Right forelimb (tissue), 1 donor: ENCODE measurements at places on chromosomes 1 and 21.

- no peak for DNase-seq
These were observed 132.2 kb downstream of the ADSS2 start for GRCh38 chr1:244319283-244320132.

DNA sequence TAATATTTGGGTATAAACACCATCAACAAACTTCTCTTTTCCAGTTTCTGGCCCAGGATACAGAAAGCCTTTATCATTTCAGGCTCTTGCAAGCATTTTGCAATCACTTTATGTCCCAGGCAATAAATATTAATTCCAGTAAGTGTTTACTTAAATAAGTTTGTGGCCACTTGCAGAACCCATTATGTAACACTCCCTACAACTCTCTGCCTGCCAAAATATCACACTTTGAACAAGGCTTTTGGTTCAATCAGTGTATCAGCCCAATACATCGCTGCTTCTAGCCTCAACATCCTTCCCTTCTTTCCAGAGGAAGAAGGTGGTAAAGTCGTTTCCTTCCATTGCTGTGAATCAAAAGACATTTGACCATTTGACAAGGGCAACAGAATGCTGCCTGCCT is 203.0 kb upstream of the USP25 start:
- DNase-seq = no peak

- no peak for DNase-seq
These were observed 199.1 kb downstream of the DYRK1A start for GRCh38 chr21:37565530-37566223.

- no peak for DNase-seq
These were observed 292.8 kb upstream of the VAMP3 start for GRCh38 chr1:7478142-7478790.

DNA sequence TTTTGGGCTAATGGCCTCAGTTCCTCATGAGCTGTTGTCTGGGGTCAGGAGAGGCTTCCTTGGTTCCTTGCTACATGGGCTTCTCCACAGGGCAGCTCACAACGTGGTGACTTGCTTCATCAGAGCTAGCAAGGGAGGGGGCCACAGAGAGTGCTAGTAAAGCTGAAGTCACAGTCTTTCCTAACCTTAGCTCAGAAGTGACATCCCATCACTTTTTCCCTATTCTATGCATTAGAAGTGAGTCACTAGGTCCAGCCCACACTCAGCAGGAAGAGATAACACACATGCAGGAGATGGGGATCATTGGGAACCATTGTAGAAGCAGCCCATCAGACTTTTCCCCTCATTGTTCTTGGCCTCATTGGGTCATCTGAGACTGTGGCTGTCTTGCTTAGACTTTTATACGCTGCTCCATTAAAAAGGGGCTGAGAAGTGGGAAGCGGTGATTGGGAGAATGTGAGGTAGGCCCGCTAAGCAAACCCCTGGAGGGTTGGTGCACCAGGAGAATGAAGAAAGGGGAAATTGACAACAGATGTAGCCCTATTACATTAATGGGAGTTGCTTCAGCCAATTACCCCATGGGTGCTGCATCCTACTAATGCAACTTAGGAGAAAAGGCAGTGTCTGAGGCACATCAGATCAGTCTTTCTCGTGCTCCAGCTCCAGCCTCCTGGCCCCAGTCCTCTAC is 22.1 kb upstream of the IGSF21 start:
- DNase-seq = no peak

GRCh38 chr1:162740755-162741154 is 49.7 kb upstream of the HSD17B7 start:
- no peak for DNase-seq

DNA sequence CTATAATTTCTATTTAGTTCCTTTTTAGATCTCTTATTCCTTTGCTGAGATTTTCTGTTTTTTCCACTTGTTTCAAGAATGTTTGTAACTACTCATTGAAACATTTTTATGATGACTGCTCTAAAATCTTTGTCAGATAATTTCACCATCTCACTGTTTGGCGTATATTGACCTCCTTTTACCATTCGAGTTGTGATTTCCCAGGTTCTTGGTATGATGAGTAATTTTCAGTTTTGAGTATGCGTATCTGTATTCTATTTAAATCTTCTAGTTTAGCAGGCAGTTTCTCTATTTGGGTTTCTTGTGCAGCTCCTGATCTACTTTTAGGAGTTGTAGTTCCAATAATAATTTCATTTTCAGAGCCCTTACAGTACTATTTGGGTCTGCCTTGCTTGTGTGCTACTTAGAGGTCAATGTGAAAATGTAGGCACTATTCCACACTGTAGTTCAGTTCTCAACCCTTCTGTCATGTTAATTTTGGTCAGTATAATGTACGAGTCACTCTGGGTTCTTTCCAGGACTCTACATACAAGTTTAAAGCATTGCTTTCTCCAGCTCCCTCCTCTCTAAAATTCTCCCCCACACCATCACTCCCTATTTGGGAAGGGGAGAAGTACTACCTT is 115.5 kb downstream of the ACBD6 start:
- no peak for DNase-seq

DNA sequence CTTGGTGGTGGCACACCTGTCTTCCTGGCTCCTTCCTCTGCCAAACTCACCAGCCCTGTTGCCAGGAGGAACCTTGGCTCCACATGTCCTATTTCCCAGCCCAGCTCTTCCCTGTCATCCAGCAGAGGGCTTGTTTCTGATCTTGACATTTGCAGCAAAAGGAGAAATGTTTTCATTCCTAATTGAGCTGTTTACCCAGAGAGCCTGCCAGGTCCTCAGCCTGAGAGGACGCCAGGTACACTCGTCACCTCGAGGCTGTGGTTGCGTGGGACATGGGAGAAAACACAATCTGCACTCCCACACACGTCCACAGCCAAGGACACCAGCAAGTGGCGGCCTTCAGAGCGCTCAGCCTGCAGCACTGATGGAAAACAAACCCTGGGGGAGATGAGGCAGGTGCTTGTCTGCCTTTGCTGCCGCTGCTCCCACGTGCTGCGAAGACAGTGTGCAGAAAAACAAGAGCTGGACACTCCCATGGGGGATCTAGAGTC is 132.8 kb upstream of the CD34 start:
- no peak for DNase-seq

- DNase-seq = no peak
These were observed 20.8 kb downstream of the CTH start for GRCh38 chr1:70431874-70432273.

GRCh38 chr1:60090655-60091054 is 17.1 kb upstream of the C1orf87 start:
- no peak for DNase-seq

DNA sequence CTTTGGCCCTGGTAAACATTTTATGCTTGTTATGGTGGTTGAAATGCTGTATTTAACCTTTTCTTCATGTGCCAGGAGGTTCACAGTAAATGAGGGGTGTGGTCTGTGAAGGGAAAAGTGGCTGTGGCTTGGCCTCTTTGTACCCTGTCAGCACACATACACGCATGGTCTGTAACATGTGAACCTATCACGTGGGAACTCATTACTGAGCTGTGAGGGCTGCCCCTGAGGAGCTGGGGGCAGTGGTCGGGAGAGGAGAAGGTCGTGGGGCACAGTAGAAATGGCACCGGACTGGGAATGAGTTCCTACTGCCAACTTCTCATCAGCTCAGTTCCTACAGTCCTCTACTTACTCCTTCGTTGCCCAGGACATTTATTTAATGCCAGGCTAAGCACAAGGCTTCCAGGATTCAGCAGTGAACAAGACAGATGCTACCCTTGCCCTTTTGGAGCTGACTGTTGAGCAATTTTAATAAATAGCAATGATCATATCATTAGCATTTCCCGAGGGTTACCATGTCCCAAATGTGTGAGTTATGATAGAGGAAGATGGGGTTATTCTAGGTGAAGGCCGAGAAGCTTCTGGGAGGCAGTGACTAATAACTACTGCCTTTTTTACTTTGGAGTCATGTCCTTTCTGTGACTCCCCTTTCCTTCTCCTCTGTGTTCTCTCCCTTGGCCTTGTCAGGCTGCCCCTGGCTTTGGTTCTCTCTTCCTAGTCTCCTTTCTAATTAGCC is 38.8 kb downstream of the DDR2 start:
- no peak for DNase-seq

DNA sequence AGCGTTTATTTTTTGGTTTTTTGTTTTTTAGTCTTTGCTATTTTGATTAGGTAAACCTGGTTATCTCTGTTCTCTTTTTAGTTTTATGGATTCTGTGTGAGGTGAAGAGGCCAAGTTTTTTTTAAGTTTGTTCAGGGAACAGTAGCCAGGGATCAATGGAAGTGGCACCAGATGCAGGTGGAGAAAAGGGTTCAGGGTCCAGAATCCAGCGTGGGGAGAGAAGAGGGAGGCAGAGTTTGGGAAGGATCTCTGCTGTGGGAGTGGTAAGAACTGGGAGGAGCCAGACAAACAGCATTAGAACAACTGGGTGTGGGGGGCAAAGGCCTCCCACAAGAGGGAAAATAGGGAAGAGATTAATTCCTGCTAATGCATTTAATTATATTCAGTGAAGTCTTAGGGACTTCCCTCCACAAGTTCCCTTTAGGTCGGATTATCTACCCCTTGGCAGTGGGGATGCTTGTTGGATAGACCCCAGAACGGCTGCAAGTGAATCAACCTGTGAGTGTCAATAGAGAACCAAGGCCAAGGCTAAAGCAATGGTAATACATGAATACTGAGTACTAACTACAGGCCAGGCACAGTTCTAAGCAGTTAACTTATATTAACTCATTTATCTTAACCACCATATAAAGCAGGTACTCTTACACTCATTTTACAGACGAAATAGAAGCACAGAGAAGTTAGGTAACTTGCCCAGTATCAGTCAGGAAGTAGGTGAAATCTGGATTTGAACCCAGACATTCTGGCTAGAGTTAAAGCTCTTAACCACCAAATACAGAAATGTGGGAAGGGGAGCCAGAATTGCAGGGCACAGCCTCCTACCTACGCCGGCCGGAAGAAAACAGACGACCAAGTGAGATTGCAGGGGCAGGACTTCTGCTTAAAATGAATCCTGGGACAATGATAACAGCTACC is 498 bp downstream of the GNAT2 start:
- DNase-seq = no peak

- no peak for DNase-seq
These were observed 26.4 kb downstream of the HIVEP3 start for GRCh38 chr1:41892301-41892781.

DNA sequence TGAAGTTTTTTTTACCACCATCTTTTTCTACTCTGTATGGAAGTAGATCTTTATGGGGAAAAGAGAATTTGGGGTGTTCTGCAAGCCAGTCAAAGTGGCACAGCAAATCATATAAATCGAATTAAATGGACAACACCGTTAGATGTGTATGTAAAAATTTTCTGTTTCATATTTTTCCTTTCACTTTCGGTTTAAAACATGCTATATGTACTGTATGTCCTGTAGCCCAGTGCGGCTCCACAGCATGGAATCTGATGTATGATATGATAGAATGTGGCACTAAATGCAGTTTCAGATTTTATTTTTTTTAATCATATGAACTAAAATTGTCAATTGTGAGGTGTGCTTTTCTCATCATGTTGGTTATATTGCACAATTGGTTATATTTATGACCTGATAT is 32.9 kb downstream of the RAB4A start:
- DNase-seq = no peak

DNA sequence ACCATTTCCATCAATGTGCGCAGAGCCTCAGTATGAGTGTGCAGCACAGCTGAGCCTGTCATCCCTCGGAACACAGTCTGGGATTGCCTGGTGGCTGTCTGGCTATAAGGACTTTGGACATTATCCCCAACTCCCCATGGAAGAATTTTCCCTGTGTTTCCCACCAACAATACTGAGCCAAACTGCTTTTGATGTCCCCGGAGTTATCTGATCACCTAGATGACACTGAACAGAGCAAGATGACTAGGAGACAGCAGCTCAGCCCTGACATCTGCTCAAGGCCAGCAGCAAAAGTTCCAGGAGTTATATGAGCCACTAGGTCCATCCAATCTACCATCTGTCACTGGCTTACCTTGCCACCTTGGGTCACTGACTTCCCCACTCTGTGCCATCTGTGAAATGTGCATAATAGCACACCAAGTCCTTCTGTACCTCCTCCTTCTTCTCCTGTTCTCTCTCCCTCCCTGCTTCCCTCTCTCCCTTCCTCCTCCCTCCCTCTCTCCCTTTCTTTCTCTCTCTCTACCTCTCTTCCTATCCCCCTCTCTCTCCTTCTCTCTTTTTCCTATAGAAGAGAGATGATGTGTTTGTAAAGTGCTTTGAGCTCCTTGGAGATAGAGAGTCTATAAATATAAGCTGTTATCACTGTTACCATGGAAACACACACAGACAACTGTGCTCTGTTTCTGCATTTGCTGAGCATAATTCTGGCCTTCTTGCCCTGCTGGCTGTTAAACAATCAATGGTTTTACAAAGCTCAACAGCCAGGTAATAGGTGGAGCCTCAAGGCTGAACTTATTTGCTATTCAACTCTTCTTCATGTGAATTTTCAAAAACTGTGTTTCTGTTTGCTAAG is 19.7 kb upstream of the ATP1B1 start:
- no peak for DNase-seq

DNA sequence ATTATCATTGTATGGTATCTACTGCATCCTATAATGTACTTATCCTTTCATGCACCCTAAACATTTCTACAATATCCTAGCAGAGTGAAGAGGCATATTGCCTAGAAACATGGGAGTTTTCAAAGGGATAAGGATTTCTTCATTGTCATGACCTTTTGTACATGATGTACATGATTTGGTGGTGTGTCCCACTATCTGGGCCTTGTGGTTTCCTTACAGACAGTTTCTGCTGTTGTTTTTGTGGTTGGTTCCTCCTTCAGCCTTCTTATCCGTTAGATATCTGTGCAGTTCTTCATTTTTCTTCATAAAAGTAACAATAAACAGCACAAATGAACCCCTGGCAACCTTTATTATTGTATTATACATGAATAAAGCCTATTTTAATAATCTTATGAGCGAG is 70.4 kb upstream of the BACH1 start:
- DNase-seq = no peak

DNA sequence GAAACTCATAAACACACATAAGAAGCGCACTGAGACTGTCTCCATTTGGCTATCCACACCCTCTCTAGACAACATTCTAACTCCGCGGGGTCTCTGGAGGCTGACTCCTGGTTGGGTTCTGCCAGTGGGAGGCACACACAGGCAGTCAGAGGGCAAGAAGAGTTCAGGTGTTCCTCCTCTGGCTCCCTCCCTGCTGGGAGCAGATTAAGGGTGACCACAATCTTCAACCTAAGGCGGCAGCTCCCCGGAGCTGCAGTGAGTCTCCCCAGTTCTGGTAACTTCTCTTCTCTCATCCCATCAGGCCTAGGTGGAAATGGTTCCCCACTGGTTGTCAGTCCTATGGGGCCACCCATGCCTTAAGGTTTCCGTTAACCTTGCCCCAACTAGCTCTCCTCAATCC is 7.4 kb upstream of the TENT5C start:
- DNase-seq = no peak
